GM19239 (cell line): ENCODE measurements at places on chromosomes 2 and 18.
A peak's percentile ranks its signal among the peaks of the same experiment; 100 is the strongest.

- peak; percentile 17 for DNase-seq
Observed at GRCh38 chr2:84495539-84496146, 20.7 kb upstream of the DNAH6 start.

- DNase-seq = no peak
Observed at GRCh38 chr2:231113489-231113888, 11.4 kb downstream of the HTR2B start.

- DNase-seq = no peak
Observed at GRCh38 chr2:12577091-12577490, 139.6 kb upstream of the TRIB2 start.

- DNase-seq = no peak
Observed at GRCh38 chr2:239916205-239917124, 108.7 kb downstream of the NDUFA10 start.

DNA sequence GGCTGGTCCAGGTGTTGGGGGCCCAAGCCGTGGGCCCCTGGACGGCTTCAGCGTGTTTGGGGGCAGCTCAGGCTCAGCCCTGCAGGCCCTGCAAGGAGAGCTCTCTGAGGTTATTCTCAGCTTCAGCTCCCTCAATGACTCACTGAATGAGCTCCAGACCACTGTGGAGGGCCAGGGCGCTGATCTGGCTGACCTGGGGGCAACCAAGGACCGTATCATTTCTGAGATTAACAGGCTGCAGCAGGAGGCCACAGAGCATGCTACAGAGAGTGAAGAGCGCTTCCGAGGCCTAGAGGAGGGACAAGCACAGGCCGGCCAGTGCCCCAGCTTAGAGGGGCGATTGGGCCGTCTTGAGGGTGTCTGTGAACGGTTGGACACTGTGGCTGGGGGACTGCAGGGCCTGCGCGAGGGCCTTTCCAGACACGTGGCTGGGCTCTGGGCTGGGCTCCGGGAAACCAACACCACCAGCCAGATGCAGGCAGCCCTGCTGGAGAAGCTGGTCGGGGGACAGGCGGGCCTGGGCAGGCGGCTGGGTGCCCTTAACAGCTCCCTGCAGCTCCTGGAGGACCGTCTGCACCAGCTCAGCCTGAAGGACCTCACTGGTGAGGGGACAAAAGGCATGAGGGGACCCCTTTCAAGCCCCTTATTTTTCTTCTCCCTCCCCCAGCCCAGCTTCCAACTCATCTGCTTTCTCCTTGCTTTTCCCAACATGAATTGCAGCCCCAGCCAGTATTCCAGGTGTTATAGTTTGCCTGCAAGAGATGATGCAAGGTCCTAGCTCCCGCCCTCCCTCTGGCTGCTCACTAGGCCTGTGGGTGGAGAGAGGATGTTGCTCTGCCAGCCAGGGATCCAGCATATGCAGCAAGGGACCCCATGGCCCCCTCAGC lies 2.9 kb upstream of the KHK start:
- DNase-seq = no peak

DNA sequence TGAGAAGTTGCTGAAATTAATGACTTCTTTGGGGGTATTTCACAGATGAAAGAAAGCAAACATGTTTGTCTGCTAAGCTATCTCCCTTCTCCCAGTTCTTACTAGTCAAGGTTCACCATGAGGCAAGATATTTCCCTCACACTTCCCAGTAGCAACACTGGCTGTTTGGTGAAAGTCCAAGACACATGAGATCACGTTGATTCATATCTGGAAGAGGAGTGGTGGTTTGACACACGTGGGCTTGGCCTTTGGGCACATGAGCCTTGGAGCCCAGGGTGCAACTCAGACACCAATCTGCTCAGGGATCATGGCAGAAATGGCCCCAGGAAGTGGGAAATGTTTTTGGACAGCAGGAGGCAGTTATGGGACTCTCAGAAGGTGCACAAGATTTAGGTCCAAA lies 66.1 kb upstream of the APCDD1 start:
- no peak for DNase-seq
